ENCODE measurements at places on chromosomes 4 and X.

DNA sequence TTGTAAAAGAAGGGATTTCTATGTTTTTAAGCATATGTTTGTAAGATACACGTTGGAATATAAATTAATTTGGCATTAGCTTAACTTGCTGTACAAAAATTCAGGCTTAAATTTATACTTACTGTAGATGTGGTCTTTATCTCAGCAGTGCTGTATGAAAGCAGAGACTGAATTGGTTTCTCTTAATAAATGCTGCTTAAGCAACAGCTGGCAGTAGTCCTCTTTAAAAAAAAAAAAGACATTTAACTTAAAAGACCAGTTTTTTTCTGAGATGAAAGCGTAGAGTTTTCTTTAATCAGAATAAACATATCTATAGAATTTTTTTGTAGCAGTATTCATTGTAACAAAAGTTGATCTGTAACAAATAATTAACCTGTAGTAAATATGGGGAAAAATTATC lies 124.6 kb downstream of the RAP1GDS1 start:
- DNase-seq, result no peak

GRCh38 chrX:134148172-134148692 lies 88.8 kb upstream of the CCDC160 start:
- DNase-seq, result no peak

- DNase-seq, result no peak
Observed at GRCh38 chr4:17921451-17921850, 100.1 kb downstream of the LCORL start.

DNA sequence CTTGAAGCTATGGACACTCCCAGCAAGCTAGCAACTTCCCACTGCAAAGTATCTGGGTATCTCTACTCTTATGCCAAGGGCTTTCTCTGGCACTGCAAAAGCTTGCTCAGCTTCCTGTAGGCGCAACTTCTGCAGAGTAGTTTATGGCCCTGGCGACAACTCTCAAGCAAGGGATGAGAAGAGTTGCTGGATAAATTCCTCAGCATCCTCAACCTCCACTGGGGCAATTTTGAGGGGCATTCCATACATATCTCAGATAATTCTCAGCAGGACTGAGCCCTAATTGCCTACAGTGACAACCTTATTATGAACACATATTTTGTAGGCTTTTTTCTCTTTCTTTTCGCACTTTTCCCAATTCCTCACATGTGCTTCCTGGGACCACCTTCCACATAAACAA lies 31.2 kb upstream of the TAB3 start:
- no peak for DNase-seq

DNA sequence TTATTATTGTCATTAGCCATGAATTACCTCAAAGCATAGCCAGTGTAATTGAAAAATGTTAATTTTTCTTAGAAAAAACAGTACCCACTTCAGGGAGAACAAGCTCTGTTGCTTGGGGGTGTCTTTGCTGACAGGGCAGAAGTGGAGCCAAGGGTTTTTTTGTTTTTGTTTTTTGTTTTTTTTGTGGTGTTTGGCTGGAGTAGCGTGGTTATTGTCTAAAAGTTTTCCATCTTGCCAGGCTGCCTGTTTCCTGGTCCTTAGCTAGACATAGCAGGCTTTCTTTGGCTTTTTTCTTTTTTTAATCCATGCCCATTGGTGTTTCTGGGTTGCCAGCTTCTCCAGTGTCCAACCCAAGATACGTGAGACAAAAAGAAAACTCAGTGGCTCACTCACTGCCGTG lies 61.5 kb downstream of the CASP3 start:
- no peak for DNase-seq

GRCh38 chr4:87153078-87153870 lies 67.1 kb downstream of the KLHL8 start:
- no peak for DNase-seq
